Kidney epithelial cell (primary cell): ENCODE measurements at places on chromosomes 3 and 15. TPM values are rescaled to one million over a fixed set of nuclear protein-coding genes. Genes with fewer than 3 reads are reported as not detected.

Gene CFAP100
- not detected in 2 replicates for total RNA-seq

Gene ADAMTS7
- 27.4 and 33.4 TPM in 2 replicates for total RNA-seq

Gene GATM
- 8.7 and 12.1 TPM in 2 replicates for total RNA-seq

- DNase-seq: no peak
Measured at GRCh38 chr3:167813169-167814123, 77.9 kb downstream of the SERPINI1 start.

GRCh38 chr15:71288348-71288955 lies 173.2 kb downstream of the THSD4 start:
- DNase-seq: no peak
